ENCODE measurements at places on chromosomes 3 and 15.

DNA sequence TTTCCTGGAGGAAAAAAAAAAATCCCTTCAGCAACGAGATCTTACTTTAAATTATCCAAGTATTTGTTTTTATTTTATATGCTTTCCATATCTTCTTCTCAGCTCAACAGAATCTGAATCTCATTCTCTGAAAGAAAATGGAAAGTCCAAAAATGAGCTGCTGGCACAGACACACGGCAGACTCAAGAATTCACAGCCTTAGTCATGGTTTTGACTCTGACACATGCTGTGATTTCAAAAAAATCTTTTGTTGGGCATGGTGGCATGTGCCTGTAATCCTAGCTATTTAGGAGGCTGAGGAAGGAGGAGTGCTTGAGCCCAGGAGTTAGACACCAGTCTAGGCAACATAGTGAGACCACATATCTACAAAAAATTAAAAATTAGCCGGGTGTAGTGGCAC is 565.0 kb downstream of the MAGI1 start:
- DNase-seq: no peak

- DNase-seq: no peak
Measured at GRCh38 chr15:66165856-66166255, 87.7 kb downstream of the MEGF11 start.

DNA sequence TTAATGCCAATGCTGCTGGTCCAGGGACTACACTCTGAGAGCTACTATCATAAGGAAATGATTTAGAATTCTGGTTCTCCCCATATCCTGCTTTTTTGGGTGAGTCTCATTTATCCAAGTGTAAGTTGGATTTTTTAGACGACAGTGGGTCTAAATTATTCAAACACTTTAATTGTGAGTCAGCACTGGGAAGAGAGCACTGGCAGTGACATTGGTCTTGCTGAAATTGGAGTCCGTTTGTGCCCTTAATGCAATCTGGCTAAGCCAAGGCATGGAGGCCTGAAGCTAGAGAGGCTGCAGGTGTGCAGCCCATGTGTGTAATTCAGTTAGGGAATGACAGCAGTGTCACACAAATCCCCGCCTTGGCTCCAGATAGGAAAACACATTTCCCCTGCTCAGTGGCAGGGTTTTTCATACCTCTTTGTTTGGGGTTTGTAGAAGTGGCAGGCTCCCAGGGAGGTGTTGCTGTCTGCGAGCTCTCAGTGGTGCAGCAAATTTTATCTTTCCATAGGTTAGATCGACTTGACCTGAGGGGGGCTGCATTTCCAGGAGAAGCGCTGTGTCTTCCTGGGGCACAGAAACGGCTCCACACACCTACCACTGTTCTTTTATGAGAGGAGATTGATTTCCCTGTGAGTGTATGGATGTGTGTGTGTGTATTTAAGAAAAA is 197.7 kb downstream of the CD47 start:
- DNase-seq: no peak

DNA sequence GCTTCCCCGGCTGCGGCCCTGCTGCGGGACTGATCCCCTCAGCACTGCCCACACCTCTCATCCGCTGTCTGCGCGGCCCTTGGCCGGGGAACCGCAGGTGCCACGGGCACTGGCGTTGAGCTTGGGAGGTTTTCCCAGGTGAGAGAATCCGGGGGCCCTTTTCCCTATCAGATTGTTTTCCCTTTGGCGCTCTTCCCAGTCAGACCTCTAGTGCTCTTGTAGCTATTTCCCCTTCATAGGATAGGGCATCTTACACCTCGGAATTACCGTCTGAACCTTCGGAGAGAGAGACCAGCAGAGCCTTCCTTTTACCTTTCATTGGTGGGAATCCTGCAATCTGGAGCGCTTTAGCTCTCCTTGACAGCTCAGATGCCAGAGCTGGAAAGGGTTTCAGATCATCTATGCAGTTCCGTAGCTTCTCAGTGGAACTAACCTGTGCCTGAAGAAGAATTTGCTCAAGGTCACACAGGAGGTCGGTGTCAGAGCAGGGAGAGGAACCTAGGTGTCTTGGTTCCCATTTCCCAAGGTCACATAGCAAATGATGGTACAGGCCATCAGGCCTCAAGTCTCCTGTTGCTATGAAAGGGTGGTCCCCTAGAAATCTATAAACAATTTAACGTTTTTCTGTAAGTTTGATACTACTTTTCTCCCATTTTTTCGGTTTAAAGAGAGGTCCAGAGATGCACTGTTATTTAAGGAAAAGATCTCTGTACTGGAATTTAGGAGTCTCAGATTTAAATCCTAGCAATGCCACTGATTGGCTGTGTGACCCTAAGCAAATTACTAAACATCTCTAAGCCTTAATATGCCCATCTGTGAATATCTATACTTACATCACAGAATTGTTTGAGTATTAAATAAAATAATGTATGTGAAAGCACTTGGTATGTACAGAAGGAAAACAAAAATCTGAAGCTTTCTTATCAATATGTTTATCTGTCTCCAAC is 916 bp downstream of the IDH3A start:
- DNase-seq: no peak

DNA sequence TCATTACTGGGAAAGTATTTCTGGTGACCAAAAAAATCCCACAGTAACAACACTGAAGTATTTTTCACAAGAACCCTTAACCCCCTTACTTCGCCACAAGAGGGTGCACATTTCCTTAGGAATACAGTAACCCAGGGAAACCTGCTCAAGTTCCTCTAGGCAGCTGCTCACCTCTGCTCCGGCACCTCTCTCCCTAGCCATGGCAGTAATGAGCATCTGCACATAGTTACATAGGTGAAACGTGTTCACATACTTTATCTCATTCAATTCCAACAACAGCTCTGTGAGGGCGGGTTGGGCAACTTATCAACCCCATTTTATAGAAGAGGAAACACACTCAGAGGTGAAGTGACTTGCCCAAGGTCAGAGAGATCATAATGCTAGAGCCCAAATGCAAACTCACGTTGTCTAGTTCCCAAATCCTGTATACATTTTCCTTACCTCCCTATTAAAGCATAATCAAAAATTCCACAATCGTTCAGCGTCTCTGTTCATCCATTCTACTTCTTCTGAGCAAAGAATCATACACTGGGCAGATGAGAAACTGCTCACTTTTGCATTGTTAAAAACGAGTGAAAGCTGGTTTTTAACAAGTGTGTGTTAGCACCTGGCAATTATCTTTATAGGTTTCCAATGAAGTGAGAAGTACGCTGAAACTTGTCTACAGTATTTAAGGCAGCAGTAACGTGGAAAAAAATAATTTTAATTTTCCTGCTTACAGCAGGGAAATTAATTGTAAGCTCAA is 90.7 kb downstream of the IGF2BP2 start:
- no peak for DNase-seq

DNA sequence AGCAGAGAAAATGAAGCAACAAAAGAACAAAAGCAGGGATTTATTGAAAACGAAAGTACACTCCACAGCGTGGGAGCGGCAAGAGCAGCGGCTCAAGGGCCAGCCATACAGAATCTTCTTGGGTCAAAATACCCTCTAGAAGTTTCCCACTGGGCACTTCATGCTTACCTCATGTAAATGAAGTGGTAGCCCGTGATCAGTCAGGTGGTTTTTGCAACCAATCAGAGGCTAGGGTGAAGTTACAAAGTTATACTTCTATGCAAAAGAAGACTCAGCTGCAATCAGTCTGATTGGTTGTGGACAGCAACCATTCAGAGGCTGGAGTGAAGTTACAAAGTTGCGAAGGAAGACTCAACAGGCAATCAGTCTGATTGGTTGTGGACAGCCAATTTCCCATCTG is 37.8 kb upstream of the TRH start:
- DNase-seq: peak; percentile 8

- DNase-seq: no peak
Measured at GRCh38 chr3:32450426-32450825, 52.2 kb downstream of the CMTM6 start.

- DNase-seq: peak; percentile 23
Measured at GRCh38 chr3:186882150-186882524, 39.6 kb downstream of the ADIPOQ start.

DNA sequence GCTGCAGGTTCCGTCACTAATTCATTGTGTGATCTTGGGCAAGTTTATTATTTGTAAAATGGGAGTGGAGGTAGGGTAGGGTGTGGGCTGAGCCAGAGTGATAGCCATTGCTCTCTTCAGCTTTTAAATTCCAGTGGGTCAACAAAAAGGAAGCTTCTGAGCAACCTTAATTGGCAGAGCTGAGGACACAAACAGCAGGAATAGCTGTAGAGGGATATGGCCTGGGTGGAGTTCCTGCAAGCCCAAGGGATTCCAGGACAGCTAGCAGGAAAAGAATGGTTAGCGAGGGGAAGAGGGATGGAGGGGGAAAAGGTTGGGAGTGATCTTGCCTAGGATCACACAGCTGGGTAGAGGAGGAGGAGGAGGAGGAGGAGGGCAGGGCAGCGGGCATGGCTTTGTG is 11.4 kb downstream of the CCK start:
- no peak for DNase-seq

GRCh38 chr3:28850186-28850585 is 430.7 kb upstream of the RBMS3 start:
- DNase-seq: no peak

DNA sequence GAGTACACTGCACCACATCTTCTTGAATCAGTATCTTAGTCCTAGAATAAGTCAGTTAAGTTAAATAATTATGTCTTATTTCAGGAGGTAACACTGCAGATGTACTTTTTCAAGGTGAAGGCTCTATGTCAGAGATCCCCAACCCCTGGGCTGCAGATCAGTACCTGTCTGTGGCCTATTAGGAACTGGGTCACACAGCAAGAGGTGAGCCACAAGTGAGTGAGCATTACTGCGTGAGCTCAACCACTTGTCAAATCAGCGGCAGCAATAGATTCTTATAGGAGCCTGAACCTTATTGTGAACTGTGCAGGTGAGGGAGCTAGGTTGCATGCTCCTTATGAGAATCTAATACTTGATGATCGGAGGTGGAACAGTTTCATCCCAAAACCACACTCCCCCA is 851.9 kb upstream of the ALCAM start:
- DNase-seq: no peak

DNA sequence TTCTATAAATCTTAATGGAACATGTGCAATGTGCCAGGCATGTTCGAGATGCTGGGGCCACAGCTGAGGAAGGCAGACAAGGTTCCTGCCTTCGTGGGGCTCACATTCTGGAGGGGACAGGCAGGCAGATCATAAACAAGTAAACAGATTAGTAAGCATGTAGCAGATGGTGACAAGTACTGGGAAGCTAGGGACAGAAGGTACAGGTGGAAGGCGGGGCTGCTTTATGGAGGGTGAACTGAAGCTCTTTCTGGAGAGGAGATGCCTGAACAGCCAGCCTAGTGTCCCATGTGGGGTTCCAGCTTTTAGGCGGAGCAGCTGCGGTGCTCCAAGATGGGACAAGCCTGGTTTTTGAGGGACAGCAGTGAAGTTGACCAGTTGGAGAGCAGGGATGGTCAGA is 74.7 kb upstream of the SNRK start:
- DNase-seq: no peak

- DNase-seq: no peak
Measured at GRCh38 chr15:92634060-92634459, 21.5 kb downstream of the FAM174B start.

DNA sequence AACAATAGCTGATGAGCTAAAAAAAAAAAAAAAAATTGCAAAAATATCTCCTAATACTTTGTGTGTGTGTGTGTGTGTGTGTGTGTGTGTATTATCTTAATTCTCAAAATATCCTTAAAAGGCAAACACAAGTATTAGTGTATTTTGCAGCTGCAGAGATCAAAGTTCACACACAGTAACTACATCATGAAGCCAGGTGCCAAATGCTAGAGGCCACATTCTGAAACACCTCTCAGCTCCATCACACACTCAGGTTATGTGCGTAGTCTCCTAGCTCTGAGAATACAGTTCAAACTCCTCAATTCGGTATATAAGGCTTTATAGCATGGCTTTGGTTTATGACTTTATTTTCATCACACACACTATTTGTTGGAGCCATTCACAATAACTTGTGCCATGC is 33.5 kb upstream of the PPARG start:
- DNase-seq: no peak

GRCh38 chr15:66703540-66703941 is 1.5 kb downstream of the SMAD6 start:
- peak; percentile 29 for DNase-seq

DNA sequence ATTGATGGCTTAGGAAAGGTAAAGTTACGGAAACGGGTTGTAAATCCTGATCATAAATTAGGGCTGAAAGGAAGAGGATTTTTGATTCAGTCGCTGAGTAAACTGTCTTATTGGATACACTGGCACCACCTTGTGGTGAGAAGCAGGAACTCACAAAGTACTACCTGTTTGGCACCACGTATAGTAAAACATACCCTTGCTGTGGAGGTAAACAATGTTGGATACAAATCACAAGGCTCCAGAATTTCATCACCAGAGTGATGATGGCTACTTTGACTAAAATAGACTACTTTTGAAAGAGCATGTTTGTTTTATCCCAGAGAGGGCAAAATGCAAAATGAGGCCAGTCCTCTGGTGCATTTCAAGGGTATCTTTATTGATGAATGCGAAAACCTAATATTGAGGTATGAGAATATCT is 216.9 kb downstream of the IGSF11 start:
- DNase-seq: no peak

- DNase-seq: no peak
Measured at GRCh38 chr3:172285844-172286243, 162.4 kb downstream of the GHSR start.

GRCh38 chr3:143363949-143364348 is 244.4 kb downstream of the CHST2 start:
- no peak for DNase-seq

- no peak for DNase-seq
Measured at GRCh38 chr15:26722621-26723160, 50.2 kb downstream of the GABRB3 start.

DNA sequence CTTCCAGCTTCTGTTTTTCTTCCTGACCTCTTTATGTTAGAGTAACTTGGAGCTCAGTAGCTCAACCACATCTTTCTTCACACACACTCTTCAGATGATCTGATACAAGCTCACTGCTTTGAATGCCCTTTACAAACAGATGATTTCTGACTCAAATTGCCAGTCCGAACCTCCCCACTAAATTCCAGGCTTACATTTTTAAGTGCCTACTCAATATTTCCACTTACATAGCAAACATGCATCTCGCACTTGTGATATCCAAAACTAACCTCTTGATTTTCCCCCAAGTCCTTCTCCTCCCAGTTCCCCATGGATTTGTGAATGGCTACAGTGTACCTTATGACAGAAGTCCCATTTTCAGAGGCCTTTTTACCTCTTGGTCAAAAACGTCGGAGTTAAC is 139.1 kb downstream of the GBE1 start:
- no peak for DNase-seq

DNA sequence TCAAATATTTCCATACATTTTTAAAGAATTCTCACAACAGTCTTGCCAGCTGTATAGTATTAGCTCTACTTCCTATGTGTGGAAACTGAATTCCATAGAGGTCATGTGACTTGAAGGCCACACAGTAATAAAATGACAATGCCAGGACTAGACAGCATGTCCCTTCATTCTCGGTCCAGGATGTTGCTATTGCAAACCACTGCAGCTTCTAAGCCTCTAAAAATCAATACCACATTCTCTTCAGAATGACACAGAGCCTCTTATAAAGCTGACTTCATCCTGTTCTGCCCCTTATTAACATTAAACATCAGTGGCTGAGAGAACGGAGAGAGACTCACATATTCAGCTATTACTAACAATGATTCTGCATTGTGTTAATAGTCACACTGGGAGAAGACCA is 240.3 kb upstream of the PEX5L start:
- no peak for DNase-seq

GRCh38 chr3:184713040-184713355 is 1.1 kb upstream of the MAGEF1 start:
- DNase-seq: no peak

Data from T-helper 2 cell treated with Interferon-gamma antibody and Interleukin-4, amounts not matched to agents 5 μg/mL and 100 μg/mL, for 36 hours (primary cell).